ENCODE measurements at places on chromosomes 3 and 15. TPM values are rescaled to one million over a fixed set of nuclear protein-coding genes. Genes with fewer than 3 reads are reported as not detected.

DNA sequence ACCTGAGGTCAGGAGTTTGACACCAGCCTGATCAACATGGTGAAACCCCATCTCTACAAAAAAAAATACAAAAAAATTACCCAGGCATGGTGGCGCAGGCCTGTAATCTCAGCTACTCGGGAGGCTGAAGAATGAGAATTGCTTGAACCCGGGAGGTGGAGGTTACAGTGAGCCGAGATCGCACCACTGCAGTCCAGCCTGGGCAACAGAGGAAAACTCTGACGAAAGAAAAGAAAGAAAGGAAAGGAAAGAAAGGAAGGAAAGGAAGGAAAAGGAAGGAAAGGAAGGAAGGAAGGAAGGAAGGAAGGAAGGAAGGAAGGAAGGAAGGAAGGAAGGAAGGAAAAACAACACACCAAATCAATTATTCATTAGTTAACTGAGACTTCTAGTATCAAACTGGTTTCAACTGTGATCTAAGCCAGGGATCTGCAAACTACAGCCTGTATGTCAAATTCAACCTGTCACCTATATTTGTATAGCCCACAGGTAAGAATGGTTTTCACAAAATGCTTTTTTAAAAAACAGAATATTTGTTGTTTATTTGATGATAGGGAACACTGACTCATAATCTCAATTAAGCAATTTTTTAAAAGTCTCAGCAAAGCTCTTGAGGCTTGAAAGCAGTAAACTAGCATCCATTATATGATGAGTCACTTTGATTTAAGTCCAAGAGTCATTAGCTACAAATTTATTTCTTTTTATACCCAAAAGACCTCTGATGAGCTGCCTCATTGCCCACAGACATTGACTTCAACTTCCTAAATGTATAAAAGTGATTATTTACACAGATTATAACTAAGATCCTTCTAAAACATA lies 127.6 kb downstream of the TBL1XR1 start:
- no peaks in the 10 kb centered on the region for H3K27me3 ChIP-seq
- no peak overlapping the region for H3K4me3 ChIP-seq
- H3K36me3 ChIP-seq: no peaks in the 10 kb centered on the region
- DNase-seq: no peak

- no peak overlapping the region for H3K27ac ChIP-seq
- DNase-seq: no peak
- H3K4me3 ChIP-seq: no peak overlapping the region
- H3K4me1 ChIP-seq: no peaks in the 10 kb centered on the region
- H3K36me3 ChIP-seq: no peaks in the 10 kb centered on the region
Measured at GRCh38 chr3:159390656-159391212, 588.9 kb downstream of the MFSD1 start.

The KBTBD8 gene
- 2.8 TPM for total RNA-seq

The CFAP100 gene
- not detected for total RNA-seq

- no peak overlapping the region for H3K4me3 ChIP-seq
- H3K27ac ChIP-seq: no peak overlapping the region
- H3K4me1 ChIP-seq: no peaks in the 10 kb centered on the region
- DNase-seq: no peak
Measured at GRCh38 chr3:189794518-189794917, 163.3 kb downstream of the TP63 start.

DNA sequence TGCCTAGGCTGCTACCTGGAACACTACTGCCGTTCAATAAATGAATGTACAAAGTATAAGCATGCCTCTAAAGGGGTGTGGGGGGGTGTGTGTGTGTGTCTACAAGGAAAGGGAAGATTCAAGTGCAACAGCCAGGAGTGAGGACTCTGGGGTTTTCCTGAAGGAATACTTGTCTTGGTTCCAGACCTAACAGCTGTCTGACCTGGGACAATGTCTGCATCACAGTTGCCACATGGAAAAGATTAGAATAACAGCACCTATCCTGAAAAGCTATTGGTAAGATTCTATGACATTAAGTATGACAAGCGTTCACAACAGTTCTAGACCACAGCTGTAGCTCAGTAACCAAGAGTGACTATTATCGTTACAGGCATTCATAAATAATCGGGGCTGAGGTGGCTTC lies 345.2 kb downstream of the FOXP1 start:
- peaks cover 14% of the 10 kb centered on the region for H3K4me1 ChIP-seq
- no peak for DNase-seq
- H3K27me3 ChIP-seq: no peaks in the 10 kb centered on the region
- H3K27ac ChIP-seq: no peak overlapping the region

DNA sequence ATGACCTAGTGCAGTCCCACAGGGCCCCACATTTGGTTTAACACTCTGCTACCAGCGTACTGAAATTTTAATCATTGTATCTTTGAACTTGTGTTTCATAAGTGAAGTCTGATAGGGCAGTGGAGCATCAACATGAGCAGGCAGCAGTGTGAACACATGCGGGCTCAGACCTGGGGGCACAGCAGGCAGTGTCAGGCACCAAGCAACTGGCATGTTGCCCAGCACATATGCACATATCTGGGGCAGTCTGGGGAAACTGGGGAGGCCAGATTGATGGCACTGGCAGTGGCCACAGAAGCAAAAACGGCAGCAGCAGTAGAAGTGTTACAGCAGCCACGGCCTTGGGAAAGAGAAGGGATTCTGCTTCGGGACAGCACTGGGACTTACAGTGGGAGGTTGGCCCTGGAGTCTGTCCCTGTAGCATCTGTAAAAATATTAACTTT lies 353.9 kb upstream of the KCNMB2 start:
- H3K36me3 ChIP-seq: no peaks in the 10 kb centered on the region
- H3K4me3 ChIP-seq: no peak overlapping the region
- H3K4me1 ChIP-seq: peaks cover 14% of the 10 kb centered on the region
- H3K27ac ChIP-seq: no peak overlapping the region
- DNase-seq: no peak

The GOLGA8S gene
- 0.57 TPM for total RNA-seq

The DPPA2 gene
- not detected for total RNA-seq

The SKIL gene
- total RNA-seq: 32.1 TPM

The RGMA gene
- total RNA-seq: 9.3 TPM

DNA sequence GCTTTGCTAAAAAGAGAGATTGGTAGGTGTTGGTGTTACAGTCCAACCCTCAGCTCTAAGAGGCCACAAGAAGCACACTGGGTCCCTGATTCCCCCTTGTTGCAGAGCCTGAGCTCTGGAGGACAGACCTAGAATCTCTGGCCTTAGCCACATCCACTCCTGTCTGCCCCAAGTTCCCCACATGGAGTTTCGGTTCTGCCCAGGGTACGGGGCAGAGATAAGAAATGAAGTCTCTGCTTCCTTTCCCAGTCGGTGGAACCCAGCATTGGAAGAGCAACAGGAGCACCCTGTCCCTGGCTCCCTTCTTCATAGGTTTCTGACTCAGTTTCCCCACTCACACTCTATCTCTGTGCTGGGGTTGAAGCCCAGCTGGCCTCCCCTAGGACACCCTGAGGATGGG lies 13.2 kb downstream of the PRR23E start:
- no peak overlapping the region for H3K27ac ChIP-seq
- H3K4me3 ChIP-seq: no peak overlapping the region
- peaks cover 3% of the 10 kb centered on the region for H3K4me1 ChIP-seq
- H3K27me3 ChIP-seq: no peaks in the 10 kb centered on the region
- no peak for DNase-seq

GRCh38 chr15:44188795-44189194 lies 6.3 kb downstream of the FRMD5 start:
- H3K36me3 ChIP-seq: no peaks in the 10 kb centered on the region
- H3K4me3 ChIP-seq: no peak overlapping the region
- H3K27me3 ChIP-seq: peaks cover 36% of the 10 kb centered on the region
- no peak overlapping the region for H3K27ac ChIP-seq
- DNase-seq: no peak

DNA sequence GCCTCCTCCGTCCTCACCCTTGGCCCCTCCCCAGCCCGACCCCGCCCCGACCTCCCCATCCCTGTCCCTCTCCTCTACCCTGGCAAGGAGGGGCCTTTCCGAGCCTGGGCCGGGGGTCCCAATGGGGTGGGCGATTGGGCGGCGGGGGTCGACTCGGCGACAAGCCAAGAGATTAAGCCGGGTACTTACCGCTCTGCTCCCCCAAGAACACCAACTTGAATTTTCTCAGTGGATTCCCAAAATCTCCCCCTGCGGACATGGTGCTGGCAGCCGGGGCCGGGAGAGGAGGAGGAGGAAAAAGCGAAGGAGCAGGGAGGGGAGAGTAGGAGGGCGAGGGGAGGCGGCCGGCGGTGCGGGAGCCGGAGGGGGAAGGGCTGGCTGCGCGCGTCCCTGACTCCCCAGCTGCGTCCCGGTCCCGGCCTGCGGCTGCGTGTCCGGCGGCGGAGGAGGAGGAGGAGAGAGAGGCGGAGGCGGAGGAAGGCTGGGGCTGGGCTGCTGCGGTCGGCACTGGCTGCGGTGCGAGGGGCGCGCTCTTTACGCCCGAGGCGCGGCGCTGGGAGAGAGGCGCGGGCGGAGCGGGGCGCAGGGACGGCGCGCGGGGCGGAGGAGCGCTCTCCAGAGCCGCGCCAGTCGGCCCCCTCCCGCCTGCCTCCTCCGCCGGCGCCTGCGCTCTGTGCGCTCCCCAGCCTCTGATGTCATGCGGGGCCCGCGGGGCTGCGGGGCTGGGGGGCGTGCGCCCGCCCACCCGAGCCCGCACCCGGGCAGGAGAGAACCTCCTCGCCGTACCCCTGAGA lies at the start of gene RAB6B:
TSS of gene RAB6B (minus strand) at position 675 of the 794 bp plus-strand sequence. CDS start at position 259, 416 bp downstream.
- peaks cover 27% of the 10 kb centered on the region for H3K4me1 ChIP-seq
- no peaks in the 10 kb centered on the region for H3K36me3 ChIP-seq
- DNase-seq: peak; percentile 64
- H3K27ac ChIP-seq: peak within 1 kb of the TSS; percentile 66
- H3K27me3 ChIP-seq: peaks cover 18% of the 10 kb centered on the region
- peak within 1 kb of the TSS; percentile 71 for H3K4me3 ChIP-seq

DNA sequence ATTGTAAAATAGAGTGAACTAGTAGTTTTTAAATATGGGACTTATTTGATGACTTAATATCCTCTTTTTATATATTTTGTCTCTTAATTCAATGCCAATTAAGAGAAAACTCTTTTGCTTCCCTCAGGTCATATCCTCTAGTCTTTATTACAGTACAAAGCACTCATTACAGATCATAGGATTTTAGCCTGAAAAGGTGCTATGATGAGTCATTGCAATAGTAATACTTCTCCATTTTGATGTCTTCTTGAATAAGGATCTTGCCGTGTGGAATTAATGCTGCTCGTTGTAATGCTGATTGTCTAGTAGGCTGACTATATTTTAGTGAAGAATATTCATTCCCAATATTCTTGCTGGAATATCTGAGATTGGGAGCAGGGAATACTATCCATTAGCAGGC lies 612.2 kb upstream of the GOLIM4 start:
- no peak for DNase-seq
- no peaks in the 10 kb centered on the region for H3K4me1 ChIP-seq
- H3K27me3 ChIP-seq: no peaks in the 10 kb centered on the region
- H3K4me3 ChIP-seq: no peak overlapping the region
- no peaks in the 10 kb centered on the region for H3K36me3 ChIP-seq

The GUCA1C gene
- total RNA-seq: not detected

The GRM7 gene
- total RNA-seq: not detected

GRCh38 chr3:12972781-12973702 lies 100.2 kb downstream of the IQSEC1 start:
- no peaks in the 10 kb centered on the region for H3K36me3 ChIP-seq
- H3K4me3 ChIP-seq: no peak overlapping the region
- no peak overlapping the region for H3K27ac ChIP-seq
- H3K27me3 ChIP-seq: no peaks in the 10 kb centered on the region
- no peak for DNase-seq

- no peak overlapping the region for H3K4me3 ChIP-seq
- no peaks in the 10 kb centered on the region for H3K36me3 ChIP-seq
- no peak overlapping the region for H3K27ac ChIP-seq
- H3K4me1 ChIP-seq: peaks cover 3% of the 10 kb centered on the region
Measured at GRCh38 chr3:8466526-8466925, 35.1 kb upstream of the LMCD1 start.

The GOLGA8N gene
- 9.8 TPM for total RNA-seq

The CMTM6 gene
- 11.4 TPM for total RNA-seq

The STAB1 gene
- 17.4 TPM for total RNA-seq

DNA sequence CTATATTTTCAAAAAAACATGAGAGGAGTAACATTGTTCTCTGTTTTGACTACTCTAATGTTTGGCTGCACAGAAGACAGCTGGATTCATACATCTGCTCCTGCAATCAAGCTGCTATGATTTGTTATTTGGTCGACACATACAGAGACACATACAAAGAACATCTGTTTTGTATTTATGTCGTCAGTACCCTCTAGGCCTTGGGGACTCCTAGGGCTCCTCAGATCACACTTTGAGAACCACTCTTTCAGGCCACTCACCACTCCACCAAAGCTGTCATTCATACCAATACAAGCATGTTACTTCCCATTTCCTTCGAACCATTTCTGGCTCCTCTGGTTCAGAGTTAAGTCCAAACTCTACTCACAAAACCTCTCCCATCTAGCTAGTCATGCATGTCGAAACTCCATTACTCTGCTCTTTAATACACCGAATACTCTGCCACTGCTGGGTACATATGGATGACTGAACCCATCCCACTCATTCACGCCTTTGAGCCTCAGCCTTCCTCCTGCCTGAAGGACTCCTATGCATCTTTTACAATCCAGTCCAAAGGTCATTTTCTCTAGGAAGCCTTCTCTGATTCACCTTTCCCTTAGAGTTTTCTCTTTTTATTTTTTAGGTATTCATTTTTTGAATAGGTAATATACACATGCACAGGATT lies 102.9 kb upstream of the ARHGEF3 start:
- DNase-seq: no peak
- no peaks in the 10 kb centered on the region for H3K27me3 ChIP-seq
- no peaks in the 10 kb centered on the region for H3K4me1 ChIP-seq
- no peak overlapping the region for H3K4me3 ChIP-seq

- H3K27me3 ChIP-seq: no peaks in the 10 kb centered on the region
- no peak overlapping the region for H3K27ac ChIP-seq
- no peak for DNase-seq
- H3K36me3 ChIP-seq: no peaks in the 10 kb centered on the region
- H3K4me1 ChIP-seq: peaks cover 8% of the 10 kb centered on the region
Measured at GRCh38 chr3:141250342-141250741, 18.7 kb downstream of the PXYLP1 start.

Measured in heart right ventricle (tissue), 16 donors.